ENCODE measurements at places on chromosomes 4 and X.

DNA sequence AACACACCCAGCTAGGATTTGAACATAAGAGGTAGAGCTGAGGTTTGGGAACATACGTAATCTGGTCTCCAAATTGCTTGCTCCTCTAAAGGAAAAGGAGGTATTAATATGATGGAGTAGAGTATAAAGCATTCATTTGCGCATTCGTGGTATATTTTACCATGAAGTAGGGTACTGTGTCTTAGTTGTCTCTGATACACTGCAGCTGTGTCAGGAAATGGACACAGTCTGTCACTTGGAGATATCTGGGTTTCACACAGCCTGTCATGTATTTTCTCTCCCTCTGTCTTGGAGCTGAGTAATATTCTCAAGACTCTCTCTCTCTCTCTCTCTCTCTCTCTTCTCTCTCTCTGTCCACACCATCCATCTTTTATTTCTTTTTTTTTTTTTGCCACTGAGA lies 274.8 kb upstream of the UGT8 start:
- no peak for DNase-seq

GRCh38 chrX:57134702-57135101 lies 2.5 kb downstream of the SPIN2A start:
- no peak for DNase-seq

DNA sequence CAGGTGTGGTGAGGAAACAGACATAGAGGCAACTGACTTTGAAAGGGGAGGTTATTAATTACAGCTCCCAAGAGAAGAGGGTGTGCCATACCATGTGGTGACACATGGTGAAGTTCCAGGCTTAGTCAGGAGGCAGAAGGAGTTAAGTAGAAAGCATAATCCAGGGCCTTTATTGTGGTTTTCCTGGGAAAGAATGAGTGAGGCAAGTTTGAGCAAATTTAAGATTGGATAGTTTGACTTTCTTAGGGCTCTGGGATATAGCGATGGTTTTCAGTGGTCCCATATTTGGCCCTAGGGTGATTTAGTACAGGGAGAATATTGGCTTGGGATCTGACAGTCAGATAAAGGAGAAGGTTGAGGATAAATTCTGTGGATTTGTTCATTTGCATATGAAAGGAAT lies 495.9 kb upstream of the FSTL5 start:
- DNase-seq, result no peak

GRCh38 chr4:91280551-91281290 lies 1023.0 kb upstream of the GRID2 start:
- DNase-seq, result no peak

DNA sequence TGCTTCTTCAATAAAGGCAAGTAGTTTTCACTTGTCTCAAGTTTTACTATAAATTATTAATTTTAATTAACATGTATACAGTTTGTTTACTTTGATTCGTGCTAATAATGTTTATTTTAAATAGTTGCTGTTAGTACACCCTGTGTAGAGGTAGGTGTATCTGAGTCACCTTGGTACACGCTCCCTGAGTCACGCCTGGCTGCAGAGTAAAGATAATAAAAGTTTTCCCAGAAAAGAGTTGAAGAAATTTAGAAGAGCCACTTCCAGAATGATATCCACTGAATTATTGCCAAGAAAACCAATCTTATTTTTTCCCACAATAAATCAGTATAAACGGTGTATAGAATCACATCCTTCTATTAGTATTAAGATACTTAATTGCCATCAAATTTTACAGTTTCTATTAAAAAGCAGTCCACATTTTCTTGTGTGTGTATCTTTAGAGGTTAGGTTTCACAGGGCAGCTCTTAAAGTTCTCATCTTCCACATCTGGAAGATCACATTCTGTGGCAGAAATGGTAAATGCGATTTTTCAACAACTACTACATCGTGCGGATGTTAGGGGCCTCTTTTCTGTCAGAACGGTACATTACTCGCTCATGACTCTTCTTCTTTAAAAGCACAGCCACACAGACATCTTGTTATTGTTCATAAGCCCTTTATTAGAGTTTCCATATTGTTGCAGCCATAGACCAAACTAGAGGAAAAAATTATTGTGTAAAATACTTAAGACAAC lies 55.4 kb downstream of the HADH start:
- DNase-seq, result no peak

Measured in endodermal cell (in vitro differentiated cells).